ENCODE measurements at places on chromosomes 3 and 15. TPM values are rescaled to one million over a fixed set of nuclear protein-coding genes. Genes with fewer than 3 reads are reported as not detected.

The ZDHHC23 gene
- total RNA-seq, result 3.9 TPM

DNA sequence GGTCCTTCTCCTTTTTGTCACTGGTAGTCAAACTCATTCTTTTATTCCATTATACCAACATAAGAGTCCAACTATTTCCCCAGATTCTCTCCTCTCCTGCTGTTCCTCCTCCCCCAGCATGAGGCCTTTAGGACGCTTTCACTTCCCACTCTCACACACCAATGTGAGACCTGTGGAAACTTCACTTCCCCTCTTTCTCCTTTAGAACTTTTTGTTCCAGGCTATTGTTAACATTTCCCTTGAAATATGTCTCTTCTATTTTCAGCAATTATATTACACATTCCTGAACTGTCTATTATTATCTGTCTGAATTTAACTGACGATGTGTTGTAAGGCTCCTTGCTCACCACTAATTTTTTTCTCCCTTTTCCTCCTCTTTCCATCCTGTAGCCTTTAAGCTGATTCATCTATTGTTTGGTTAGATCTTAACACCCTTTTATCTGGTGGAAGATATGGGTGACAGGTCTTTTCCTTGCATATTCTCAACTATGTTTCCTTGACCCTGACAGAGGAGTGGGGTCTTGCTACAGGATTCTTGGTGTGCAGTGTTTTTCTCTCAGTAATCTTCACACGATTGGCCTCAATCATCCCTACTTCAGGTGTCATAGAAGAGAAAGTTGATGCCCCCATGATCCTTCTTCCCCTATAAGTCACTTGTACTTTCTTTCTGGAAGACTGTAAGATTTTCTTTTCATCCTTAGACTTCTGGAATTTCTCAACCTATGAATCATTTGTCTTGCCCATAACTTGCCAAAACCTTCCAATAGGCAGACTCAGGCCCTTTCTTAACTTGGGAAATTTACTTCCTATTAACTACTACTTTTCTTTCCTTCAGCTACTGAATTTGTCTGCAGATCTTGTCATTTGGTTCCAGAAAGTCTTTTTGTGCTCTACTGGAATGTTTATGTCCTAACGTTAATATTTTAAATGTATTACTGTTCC is 5.9 kb downstream of the CYP19A1 start:
- peaks cover 9% of the 10 kb centered on the region for H3K27me3 ChIP-seq
- H3K36me3 ChIP-seq, result no peaks in the 10 kb centered on the region
- H3K4me1 ChIP-seq, result peaks cover 1% of the 10 kb centered on the region
- no peak overlapping the region for H3K27ac ChIP-seq
- DNase-seq, result no peak
- no peak overlapping the region for H3K4me3 ChIP-seq

The FAM107A gene
- not detected for total RNA-seq

The NOX5 gene
- total RNA-seq, result not detected

The SPINK8 gene
- total RNA-seq, result not detected

The ZNF80 gene
- total RNA-seq, result 4.5 TPM

GRCh38 chr3:133833880-133834620 is 28.4 kb downstream of the SRPRB start:
- no peak overlapping the region for H3K4me3 ChIP-seq
- H3K27me3 ChIP-seq, result no peaks in the 10 kb centered on the region
- no peaks in the 10 kb centered on the region for H3K36me3 ChIP-seq
- H3K27ac ChIP-seq, result no peak overlapping the region

DNA sequence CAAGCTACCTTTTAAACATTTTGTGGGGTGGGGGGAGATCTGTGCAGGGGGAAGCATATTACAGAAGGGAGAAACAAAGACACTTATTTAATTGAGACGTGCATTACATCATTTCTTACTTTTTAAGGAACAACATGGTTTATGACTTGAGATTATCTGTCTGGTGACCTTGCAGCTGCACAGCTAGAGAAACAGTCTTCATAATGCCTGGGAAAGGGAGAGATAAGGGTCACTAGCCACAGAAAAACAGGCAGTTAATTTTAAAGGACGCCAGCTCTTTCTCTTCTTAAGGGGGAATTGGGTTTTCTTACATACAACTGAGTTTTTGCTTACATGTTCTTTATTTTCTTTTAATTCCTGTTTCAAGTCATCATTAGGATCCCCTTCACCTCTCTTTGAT is 147.9 kb downstream of the SST start:
- no peak overlapping the region for H3K4me3 ChIP-seq
- no peak overlapping the region for H3K27ac ChIP-seq
- no peaks in the 10 kb centered on the region for H3K36me3 ChIP-seq
- H3K27me3 ChIP-seq, result peaks cover 21% of the 10 kb centered on the region
- no peaks in the 10 kb centered on the region for H3K4me1 ChIP-seq

The MKRN3 gene
- total RNA-seq, result 1.4 TPM

The CADM2 gene
- total RNA-seq, result 0.58 TPM

The SH2D7 gene
- total RNA-seq, result 0.26 TPM

The NRROS gene
- total RNA-seq, result 47.8 TPM

DNA sequence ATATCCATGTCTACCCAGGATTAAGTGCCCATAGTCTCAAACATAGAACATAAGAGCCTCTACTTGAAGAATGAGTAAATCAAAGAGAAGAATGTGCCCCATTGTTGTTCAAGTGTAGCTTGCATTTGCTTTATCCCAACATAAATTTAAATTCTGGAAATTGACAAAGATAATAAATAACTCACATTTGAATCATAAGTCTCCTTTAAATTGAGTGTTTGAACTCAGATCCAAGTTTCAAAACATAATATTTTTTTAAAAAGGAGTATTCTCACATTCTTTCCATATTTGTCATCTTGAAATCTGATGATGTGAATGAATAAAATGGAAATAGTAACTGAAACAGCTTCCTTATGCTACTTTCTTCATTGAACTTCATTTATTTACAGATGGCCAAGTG is 135.2 kb downstream of the MECOM start:
- DNase-seq, result no peak
- H3K27me3 ChIP-seq, result peaks cover 3% of the 10 kb centered on the region
- no peak overlapping the region for H3K27ac ChIP-seq
- no peak overlapping the region for H3K4me3 ChIP-seq
- H3K36me3 ChIP-seq, result no peaks in the 10 kb centered on the region
- no peaks in the 10 kb centered on the region for H3K4me1 ChIP-seq

The ARPIN gene
- not detected for total RNA-seq

DNA sequence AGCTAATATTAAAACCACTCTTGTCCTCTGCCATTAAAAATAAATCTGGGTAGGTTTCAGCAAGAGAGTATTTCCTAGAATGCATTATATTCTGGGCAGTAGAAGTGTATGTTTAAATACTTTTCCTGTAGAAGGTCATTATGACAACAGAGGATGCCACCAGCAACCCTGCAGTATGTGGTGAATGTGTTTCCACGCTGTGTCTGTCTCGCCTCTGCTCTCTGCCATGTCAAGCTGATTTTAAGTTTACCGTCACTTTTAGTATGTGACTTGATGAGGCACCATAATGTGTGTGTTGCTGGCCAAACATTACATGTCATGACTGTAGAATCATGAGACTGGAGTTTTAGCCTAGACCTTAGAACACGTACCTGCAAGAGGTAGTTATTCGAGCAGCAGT is 211.2 kb downstream of the LPP start:
- H3K4me1 ChIP-seq, result peaks cover 5% of the 10 kb centered on the region
- no peak for DNase-seq
- peaks cover 8% of the 10 kb centered on the region for H3K27me3 ChIP-seq
- peaks cover 5% of the 10 kb centered on the region for H3K36me3 ChIP-seq
- H3K4me3 ChIP-seq, result no peak overlapping the region

The PLA2G4E gene
- total RNA-seq, result not detected

- no peak for DNase-seq
- H3K4me1 ChIP-seq, result no peaks in the 10 kb centered on the region
- H3K27ac ChIP-seq, result no peak overlapping the region
These were observed 102.0 kb upstream of the PRICKLE2 start for GRCh38 chr3:64327100-64327804.

GRCh38 chr3:158103887-158104327 is 2.3 kb downstream of the SHOX2 start:
- DNase-seq, result no peak
- peaks cover 5% of the 10 kb centered on the region for H3K36me3 ChIP-seq
- H3K27me3 ChIP-seq, result peaks cover 94% of the 10 kb centered on the region

DNA sequence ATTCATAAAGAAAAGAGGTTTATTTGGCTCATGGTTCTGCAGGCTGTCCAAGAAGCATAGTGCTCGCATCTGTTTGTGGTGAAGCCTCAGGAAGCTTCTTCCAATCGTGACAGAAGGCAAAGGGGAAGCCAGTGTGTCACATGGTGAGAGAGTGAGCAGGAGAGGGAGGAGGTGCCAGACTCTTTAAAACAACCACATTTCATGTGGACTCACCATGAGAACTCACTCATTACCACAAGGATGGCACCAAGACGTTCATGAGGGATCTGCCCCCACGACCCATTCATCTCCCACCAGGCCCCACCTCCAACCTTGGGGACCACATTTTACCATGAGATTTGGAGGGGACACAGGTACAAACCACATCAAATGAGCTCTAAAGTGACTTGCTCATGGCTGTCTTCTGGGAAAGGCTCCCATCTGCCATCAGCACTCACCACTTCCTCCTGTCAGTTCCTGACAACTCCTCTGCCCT is 327.3 kb upstream of the TLE3 start:
- no peak overlapping the region for H3K4me3 ChIP-seq
- peaks cover 7% of the 10 kb centered on the region for H3K36me3 ChIP-seq
- no peak for DNase-seq
- peaks cover 16% of the 10 kb centered on the region for H3K4me1 ChIP-seq
- H3K27me3 ChIP-seq, result peaks cover 51% of the 10 kb centered on the region

The PTH1R gene
- not detected for total RNA-seq

DNA sequence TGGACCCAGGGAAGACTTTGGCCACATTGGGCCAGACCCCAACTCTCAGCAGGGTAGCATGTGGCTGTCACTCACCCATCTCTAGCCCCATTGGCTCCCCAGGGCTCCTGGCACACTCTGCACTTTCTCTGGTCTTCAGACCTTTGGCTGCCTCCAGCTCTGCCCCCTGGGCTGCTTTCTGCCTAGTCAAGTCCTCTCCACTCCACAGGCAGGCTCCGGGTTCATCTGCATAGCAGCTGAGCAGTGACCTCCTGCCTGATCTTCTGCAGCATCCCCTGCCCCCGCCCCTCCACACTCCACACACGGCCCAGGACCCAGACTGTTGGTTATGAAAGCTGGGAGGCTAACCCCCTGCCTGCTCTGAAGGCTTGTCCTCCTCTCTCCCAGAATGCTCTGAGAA is 8.4 kb upstream of the C15orf39 start:
- no peaks in the 10 kb centered on the region for H3K27me3 ChIP-seq
- no peaks in the 10 kb centered on the region for H3K36me3 ChIP-seq
- H3K4me3 ChIP-seq, result no peak overlapping the region
- DNase-seq, result no peak

The ITPR1 gene
- total RNA-seq, result 116 TPM

DNA sequence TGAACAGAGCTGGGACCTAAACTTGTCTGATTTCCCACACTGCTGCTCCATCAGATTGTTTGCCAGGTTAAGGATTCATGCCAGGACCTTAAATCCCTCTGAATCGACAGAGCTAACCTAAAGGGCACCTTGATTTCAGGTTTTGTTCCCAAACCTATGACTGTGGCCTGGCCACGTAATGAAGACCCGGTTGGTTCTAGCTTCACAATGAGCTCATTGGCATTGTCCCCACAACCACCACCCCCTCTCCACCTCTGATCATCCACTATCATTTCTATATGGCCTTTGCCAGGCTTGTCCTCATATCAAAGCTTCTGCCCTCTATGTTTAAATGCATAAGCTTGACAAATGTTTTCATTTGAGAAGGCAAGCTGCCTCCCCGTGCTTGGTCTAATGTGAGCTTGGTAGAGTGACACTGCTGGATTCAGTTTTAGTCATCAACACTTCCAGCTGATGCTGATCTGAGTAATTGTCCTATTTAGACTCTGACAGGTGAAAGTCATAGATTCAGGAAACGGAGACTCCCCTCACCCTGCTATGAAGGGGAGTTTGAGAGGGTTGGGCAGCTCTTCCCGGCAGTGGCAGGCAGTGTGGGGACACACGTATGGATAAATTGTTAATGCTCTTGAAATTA is 407.1 kb upstream of the CFAP20DC start:
- peak; percentile 74 for DNase-seq
- peaks cover 5% of the 10 kb centered on the region for H3K27me3 ChIP-seq
- no peak overlapping the region for H3K4me3 ChIP-seq
- peak overlapping the region; percentile 37 for H3K27ac ChIP-seq
- H3K4me1 ChIP-seq, result peaks cover 31% of the 10 kb centered on the region

DNA sequence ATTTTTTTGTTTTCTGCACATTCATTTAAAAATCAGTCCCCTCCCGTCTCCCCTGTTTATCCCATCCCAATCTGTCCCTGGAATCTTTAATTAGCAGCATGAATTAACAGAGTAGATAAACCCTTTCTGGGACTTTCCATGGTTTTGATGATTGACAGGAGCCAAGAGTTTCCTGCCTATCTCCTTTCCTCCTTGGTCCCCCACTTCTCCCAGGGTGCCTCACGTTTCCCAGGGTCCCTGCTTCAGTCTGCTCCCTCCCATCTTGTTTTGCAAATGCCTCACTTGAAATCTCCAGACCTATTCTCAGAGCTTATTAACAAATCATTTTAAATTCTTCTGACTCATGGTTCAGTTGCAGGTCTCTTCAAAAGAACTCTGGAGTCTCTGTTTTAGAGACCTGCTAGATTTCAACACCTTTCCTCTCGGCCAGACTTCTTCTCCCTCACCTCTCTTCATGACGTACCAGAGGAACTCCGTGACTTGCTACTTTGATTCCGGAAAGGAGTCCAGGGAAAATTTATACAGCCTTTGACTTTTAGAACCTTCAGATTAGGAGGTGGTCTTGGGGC is 238.5 kb downstream of the ITPR1 start:
- peaks cover 85% of the 10 kb centered on the region for H3K36me3 ChIP-seq
- H3K4me3 ChIP-seq, result no peak overlapping the region
- DNase-seq, result no peak
- H3K4me1 ChIP-seq, result peaks cover 36% of the 10 kb centered on the region
- no peak overlapping the region for H3K27ac ChIP-seq
- H3K27me3 ChIP-seq, result no peaks in the 10 kb centered on the region

The AMT gene
- total RNA-seq, result 6.9 TPM

DNA sequence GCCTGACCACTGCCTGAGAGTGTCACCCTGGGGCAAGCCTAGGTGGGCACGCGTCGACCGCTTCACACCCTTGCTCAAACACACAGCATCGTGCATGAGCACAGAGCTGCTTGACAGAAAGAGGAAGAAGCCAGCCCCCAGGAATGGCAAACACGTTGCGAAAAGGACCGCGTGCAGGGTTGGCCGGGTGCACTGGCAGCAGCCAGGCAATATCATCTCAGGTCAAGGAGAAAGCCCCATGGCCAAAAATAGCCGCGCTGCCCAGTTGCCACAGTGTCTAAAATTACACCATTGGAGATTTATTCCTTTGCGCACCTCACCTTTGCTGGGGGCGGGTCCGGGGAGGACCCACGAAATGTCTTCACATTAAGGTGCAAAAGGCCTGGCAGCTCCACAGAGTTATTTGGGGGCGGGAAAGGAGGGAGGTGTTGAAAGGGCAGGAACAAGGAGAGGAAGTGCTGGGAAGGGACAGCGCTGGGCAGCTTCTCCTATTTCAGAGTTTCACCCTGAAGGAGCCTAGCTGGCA is 44.7 kb upstream of the NR2F2 start:
- no peak for DNase-seq
- no peaks in the 10 kb centered on the region for H3K27me3 ChIP-seq
- no peak overlapping the region for H3K27ac ChIP-seq
- H3K4me3 ChIP-seq, result no peak overlapping the region
- H3K4me1 ChIP-seq, result no peaks in the 10 kb centered on the region
- no peaks in the 10 kb centered on the region for H3K36me3 ChIP-seq

The PLSCR5 gene
- total RNA-seq, result not detected
